ENCODE measurements at places on chromosomes 2 and 18.

- peak; percentile 49 for DNase-seq
Observed at GRCh38 chr2:128466376-128466775, 147.7 kb upstream of the HS6ST1 start.

- no peak for DNase-seq
Observed at GRCh38 chr2:175363699-175364098, 182.2 kb upstream of the ATP5MC3 start.

DNA sequence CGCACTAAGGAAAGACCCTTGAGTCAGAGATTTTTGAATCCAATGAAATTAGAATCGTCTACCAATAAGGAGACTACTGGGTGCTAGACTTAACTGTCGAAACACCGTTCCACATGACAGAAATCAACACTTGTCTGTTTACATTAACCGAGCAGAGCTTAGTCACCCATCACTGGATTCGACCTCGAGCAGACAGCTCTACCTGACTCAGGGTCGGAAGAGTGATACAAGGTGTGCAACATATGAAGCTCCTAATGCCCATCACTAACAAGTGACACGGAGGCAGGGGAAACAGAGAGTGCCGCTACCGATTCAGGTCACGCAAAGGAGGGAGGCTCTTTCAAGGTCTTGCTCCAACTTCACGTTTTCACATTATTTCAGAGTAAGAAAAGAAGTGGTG lies 54.2 kb upstream of the FZD5 start:
- DNase-seq = no peak

DNA sequence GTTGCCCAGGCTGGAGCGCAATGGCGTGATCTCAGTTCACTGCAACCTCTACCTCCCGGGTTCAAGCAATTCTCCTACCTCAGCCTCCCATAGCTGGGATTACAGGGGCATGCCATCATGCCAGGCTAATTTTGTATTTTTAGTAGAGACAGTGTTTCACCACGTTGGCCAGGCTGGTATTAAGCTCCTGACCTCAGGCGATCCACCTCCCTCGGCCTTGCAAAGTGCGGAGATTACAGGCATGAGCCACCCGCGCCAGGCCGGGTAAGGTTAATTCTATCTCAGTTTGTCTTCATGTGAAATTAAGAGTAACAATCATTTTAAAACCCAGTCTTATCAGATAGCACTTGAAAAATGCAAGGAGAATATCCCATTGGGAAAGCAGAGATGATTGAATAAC lies 1681.7 kb upstream of the DDX18 start:
- DNase-seq = no peak
